Caco-2 (cell line): ENCODE measurements at places on chromosomes 6 and 20. TPM values are rescaled to one million over a fixed set of nuclear protein-coding genes. Genes with fewer than 3 reads are reported as not detected.

The IL20RA gene
- total RNA-seq: 0.65 and 1.6 TPM in 2 replicates

DNA sequence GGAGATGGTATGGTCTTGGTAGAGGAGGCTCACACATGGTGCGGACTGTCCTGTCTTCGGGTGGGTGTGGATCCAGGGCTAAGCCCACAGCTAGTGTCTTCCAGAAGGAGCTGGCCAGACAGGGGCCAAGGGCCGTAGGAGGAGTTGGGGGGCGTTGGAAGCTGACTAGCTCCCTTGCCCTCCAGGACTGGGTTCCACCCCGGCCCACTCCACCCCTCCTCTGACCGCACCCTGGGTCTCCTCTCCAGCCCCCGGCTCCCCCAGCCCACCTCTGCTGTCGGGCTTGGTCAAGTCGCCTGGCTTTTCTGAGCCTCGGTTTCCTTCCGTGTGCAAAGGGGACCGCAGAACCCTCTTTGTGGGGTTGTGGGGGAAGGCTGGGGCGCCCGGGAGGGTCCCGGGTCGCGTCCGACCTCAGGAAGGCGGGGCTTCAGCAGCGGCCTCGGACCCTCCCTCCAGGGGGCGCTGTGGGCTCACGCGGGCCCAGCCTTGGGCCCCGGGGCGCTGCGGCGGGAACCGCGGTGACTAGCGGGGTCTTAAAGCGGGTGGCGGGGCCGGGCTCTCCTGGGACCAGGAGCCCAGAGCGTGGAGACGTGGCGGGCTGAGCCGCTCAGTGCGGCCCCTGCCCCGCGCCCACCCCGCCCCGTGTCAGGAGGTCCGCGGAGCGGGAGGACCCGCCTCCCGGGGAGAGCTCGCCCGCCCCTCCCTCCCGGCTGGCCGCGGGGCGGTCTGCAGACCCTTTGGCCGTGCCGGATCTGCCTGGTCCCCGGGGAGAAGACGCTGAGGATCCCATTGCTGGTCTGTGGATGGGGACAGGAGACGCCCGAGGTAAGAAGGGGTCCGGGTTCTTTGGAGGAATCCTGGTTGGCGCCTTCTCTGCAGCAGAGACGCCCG lies 5.4 kb downstream of the NPBWR2 start:
- no peaks in the 10 kb centered on the region for H3K36me3 ChIP-seq
- peaks cover 4% of the 10 kb centered on the region; the same call in 1 of the 2 replicates for H3K27me3 ChIP-seq
- DNase-seq: peak; percentile 91
- peak overlapping the region; percentile 52 for H3K4me3 ChIP-seq
- peaks cover 3% of the 10 kb centered on the region; the same call in 1 of the 2 replicates for H3K4me1 ChIP-seq
- no peak overlapping the region for H3K27ac ChIP-seq

DNA sequence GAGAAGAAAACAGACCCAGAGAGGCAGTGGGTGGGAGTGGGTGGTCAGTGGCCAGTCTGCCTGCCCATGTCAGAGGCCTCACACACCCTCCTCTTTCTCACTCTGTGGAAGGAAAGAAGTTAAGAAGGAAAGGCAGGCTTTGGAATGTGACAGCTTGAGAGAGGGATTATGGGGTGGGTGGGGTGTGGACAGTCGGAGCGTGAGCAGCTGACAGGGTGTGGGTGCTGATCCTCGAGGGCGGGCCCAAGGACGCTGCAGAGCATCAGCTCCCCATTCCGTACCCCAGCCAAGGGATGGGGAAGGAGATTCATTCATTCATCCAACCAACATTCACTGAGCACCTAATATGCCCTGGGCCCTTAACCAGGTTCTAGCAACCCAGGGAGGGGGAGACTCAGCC lies 4.8 kb downstream of the TGM6 start:
- H3K4me3 ChIP-seq: no peak overlapping the region
- H3K27ac ChIP-seq: no peak overlapping the region
- DNase-seq: no peak
- H3K36me3 ChIP-seq: no peaks in the 10 kb centered on the region

DNA sequence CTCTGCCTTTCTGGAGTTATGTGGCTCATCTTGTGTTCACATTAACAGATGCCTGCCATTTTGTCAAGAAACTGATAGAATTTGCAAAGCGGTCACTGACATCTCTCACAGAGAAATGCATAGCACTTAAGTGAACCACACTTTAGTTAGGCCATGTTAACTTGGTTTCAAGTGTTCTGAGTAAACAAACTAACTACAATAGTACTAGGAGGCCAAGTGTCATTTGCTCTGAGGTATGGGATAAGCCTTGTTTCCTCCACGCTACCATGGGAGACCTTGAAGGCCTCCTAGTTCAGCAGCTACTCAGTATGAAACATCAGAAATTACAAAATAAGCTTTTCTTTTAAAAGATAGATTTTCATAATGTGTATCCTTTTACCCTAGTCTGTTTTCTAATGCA lies 143.5 kb upstream of the MARCKS start:
- no peak for DNase-seq
- H3K27me3 ChIP-seq: no peaks in the 10 kb centered on the region
- H3K27ac ChIP-seq: no peak overlapping the region
- no peaks in the 10 kb centered on the region; the same call in 1 of the 2 replicates for H3K36me3 ChIP-seq
- H3K4me3 ChIP-seq: no peak overlapping the region
- peaks cover 12% of the 10 kb centered on the region for H3K4me1 ChIP-seq

DNA sequence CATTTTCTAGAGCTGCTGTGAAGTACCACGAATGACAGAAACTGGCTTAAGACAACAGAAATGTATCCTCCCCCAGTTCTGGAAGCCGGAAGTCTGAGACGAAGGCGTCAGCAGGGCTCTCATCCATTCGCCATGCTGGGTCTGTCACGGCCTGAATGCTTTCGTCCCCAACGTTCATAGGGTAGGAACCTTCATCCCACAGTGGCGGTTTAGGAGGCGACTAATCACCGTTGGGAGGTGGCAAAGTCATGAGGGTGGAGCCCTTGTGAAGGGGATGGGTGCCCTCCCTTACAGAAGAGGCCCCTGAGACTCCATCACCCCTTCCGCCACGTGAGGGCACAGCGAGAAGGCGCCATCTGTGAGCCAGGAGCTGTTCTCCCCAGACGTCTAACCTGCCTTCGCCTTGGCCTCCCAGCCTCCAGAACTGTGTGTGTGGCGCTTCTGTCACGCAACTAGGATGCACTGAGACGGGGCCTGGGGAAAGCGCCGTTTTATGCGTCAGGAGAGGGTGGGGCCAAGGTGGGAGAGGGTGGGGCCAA lies 250.3 kb downstream of the TTLL2 start:
- no peaks in the 10 kb centered on the region for H3K36me3 ChIP-seq
- no peak for DNase-seq
- no peaks in the 10 kb centered on the region for H3K4me1 ChIP-seq
- no peak overlapping the region for H3K4me3 ChIP-seq
- H3K27ac ChIP-seq: no peak overlapping the region

DNA sequence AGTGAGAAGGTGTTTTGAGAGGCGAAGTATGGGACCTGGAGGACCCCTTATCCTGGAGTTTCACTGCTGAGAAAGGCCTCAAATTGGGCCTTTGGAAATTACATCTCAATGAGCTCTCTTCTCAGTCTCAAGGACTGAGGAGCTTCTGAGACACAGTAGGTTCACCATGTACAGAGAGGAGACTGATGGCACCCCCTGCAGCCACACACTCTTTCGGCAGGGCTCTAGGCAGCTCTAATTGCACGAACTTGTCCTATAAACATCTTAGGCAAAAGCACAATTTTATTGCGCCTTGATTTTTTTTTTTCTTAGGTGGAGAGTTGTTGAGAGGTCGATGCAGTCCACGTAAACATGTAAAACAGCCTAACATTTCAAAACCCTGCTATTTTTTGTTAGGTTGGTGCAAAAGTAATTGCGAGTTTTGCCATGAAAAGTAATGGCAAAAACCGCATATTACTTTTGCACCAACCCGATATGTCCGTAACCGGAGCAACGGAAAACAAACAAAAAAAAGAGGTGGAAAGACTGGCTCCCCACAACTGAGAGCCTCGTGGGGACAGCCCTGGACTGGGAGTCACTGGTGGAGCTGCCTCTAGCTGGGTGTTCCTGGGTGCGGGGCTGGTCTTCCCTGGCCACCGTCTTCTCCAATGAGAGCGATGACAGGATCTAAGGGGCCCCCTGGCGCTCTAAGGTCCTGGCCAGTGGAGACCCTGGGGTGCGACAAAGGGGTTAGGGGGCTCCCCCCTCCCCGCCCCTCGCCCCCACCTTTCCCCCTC lies 84.0 kb upstream of the EYA2 start:
- peak; percentile 39 for DNase-seq
- no peak overlapping the region for H3K4me3 ChIP-seq
- H3K4me1 ChIP-seq: peaks cover 5% of the 10 kb centered on the region; the same call in 1 of the 2 replicates
- 0 out of 2 replicates have a peak, but pooled peaks cover 1% of the 10 kb centered on the region for H3K27me3 ChIP-seq
- H3K36me3 ChIP-seq: no peaks in the 10 kb centered on the region
